ENCODE measurements at places on chromosomes 12 and 14.

GRCh38 chr14:72256055-72256454 lies 323.8 kb downstream of the RGS6 start:
- DNase-seq: no peak

DNA sequence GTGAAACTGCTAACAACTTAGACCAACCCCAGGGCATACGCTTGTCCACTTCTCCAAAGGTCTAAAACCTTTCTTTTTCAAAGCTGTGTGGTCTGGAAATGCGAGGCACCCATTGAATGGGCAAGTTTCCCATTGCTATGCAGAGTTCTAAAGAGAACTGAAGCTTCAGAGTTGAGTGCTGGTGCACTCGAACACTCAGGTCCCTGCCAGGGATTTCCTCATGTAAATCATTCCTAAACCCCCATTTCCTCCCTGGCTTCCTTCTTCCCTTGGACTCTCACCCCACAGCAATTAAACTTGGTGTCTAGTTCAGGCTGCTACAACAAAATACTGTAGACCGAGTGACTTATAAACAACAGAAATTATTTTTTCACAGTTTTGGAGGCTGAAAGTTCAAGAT lies 2.2 kb upstream of the PXN start:
- DNase-seq: no peak

- peak; percentile 47 for DNase-seq
These were observed 3.2 kb downstream of the BIN2 start for GRCh38 chr12:51320695-51321320.

- DNase-seq: no peak
These were observed 64.9 kb downstream of the TMX1 start for GRCh38 chr14:51304941-51305340.

DNA sequence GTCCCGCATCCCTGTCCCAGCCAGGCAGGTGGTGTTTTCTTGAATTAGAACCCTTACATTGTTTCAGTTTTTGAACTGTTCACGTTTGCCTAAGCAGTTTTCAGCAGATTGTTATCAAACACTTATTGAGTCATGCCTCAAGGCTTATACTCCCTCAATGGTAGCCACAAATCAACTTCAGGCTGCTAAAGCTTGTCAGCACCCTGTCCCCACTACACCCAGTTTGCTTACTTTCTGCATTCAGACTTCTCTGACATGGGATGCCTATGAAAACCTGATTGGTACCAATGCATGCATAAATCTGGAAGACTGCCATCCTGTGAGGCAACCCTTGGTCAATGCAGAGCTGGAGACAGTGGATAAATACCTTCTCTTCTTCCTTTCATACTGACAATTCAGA lies 225.4 kb downstream of the BTG1 start:
- DNase-seq: no peak

DNA sequence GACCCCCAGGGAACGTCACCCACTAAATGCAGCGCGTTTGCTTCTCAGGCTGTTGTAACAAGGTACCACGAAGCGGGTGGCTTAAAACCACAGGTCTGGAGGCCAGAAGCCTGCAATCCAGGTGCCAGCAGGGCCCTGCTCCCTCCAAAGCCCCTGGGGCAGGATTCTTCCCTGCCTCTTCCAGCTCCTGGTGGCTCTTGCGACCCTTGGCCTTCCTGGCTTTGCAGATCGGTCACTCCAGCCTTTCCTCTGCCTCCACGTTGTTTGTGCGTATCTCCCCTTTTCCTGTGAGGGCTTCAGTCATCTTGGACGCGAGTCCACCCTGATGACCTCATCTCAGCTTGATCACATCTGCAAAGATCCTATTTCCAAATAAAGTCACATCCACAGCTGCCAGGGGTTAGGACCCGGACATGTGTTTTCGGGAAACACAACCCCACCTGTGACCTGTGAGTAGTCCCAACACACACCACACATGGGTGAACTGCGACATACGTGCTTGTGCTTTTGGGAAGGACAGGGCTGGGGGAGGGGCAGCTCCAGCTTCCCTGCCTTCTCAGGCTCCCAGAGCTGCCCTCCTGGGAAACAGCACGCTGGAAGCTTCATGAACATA lies 114.5 kb upstream of the NCOR2 start:
- DNase-seq: no peak

DNA sequence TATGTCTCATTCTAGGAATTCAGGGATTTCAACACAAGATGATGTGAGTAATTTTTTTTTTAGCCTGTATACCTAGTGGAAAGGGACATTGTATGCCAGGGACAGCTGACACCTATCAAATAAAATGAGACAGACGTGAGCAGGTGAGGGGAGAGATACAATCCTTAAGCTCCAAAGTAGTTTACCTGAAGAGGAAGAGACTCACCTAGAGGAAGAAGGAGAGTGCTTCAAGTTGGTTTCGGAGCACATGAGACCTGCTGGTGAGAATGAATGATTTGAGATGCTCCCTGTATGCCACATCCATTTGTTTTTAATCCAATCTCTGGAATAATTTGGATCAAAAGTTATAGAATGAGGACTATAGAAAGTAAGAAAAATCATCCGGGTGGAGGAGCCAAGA lies 915.4 kb upstream of the FBXO33 start:
- no peak for DNase-seq
